ENCODE measurements at places on chromosomes 5 and 9. TPM values are rescaled to one million over a fixed set of nuclear protein-coding genes. Genes with fewer than 3 reads are reported as not detected.

Gene SNX24
- polyA plus RNA-seq: 24.2 TPM

Gene NRG2
- polyA plus RNA-seq: 1.5 TPM

Gene OTP
- polyA plus RNA-seq: not detected

Gene SLC34A1
- 118 TPM for polyA plus RNA-seq

Gene LRRC19
- 15.3 TPM for polyA plus RNA-seq

DNA sequence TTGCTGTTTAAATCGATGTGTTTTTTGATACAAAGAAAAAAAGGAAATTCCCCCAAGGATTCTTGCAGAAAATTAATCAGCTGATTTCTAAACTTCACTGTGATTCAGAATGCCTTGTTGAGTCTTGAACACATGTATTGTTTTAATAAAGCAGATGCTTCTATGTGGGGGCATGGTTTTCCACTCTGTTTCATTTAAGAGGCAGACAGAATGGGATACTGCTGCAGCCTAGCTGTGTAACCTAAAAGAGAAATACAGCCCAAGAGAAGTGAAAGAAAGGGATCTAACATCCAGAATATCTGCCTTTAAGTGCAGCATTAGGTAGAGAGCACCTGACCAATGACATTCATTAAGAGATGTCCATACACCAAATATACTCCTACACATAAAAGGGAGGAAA is 365.1 kb upstream of the CCNH start:
- DNase-seq: no peak

DNA sequence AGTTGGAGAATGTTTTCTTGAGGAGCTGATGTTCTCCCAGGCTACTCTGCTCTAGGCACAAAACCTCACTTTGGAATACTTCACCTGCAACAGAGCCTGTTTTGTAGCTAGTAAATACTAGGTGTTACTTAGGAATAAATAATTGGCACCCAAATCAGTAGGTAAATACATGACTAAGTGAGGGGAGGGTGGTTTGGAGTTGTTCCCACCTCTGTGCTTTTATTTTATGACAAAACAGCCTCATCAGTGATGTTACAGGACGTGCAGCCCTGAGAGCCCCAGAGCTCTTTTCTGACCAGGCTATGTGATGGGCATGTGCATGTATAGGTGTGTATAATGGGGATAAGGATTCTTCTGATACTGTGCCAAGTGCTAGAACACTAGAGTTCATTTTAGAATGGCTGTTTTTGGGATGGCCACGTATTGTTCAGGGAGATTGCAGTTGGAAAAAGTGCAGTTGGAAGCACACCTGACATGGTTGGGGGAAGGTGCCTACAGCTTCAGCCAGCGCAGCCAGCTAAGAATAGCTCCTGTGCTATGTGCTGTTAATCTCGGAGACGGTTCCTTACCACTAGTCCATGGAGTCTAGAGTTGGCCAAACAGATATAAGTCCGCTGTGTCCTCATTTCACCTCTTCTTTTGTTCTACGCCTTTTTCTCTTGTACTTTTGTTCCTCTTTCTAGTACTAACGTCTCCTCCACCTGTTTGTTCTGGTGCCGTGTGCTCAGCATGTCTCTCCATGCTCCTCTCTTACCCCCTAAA is 284.7 kb downstream of the FANCC start:
- DNase-seq: no peak

- no peak for DNase-seq
Observed at GRCh38 chr5:6087576-6087975, 290.8 kb downstream of the MED10 start.

DNA sequence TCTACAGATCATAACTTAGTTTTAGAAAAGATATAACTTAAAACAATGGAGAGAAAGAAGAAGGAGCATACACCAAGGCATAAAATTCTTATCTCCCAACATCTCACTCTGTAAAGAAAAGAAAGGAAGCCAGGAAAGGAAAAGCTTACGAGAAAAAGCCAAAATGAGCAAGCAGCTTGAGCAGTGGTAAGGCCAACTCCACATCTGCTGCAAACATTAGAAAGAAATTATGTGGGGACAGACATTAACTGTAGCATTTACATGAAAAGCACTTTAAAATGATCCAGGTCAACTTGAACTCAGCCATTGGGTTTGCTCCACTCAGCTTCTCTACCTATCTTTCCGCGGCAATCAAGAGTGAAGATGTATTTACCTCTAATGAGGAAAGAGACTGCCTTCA is 176.9 kb downstream of the BNC2 start:
- DNase-seq: no peak

- DNase-seq: no peak
Observed at GRCh38 chr5:56962286-56962685, 10.4 kb upstream of the MIER3 start.

DNA sequence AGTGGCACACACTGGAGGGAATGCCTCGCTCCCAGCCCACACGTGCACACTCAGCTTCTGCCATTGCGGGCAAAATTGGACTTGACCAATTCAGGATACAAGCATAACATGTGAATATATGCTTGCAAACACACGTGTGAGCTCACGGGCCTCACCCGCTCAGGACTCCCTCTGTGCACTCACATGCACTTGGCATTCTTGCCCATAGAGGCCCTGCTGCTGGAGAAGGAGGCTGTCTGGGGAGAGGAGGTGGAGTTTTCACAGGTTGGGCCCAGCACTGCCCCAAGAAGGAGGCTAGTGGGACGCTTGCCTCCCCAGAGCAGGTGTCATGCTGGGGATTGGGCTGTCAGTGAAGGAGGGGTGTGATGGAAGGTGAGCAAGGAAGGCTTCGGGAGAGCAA is 1.7 kb downstream of the MYMK start:
- DNase-seq: no peak

- no peak for DNase-seq
Observed at GRCh38 chr5:53434541-53434940, 45.9 kb upstream of the FST start.

- no peak for DNase-seq
Observed at GRCh38 chr9:99003308-99003707, 59.6 kb downstream of the COL15A1 start.

Measured in right renal cortex interstitium (tissue), 3 donors.